ENCODE measurements at places on chromosomes 12 and 14.

GRCh38 chr12:28938056-28938455 is 211.0 kb upstream of the FAR2 start:
- no peak for DNase-seq

DNA sequence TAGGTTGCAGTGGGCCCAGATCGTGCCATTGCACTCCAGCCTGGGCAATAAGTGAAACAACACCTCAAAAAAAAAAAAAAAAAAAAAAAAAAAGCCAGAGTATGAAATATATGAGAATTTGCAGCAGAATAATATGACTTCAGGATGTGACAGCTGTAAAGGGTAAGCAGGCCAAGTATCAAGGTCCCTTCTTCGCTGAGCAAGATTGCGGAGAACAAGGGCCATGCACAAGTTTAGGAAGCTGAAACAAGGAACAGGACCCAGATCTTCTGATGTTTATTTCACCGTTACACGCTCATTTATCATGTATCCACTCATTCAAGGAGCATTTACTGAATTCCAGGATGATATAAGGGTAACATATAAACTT is 659 bp upstream of the FOXJ2 start:
- no peak for DNase-seq

- DNase-seq = no peak
These were observed 84.5 kb downstream of the CHGA start for GRCh38 chr14:93007225-93007997.

DNA sequence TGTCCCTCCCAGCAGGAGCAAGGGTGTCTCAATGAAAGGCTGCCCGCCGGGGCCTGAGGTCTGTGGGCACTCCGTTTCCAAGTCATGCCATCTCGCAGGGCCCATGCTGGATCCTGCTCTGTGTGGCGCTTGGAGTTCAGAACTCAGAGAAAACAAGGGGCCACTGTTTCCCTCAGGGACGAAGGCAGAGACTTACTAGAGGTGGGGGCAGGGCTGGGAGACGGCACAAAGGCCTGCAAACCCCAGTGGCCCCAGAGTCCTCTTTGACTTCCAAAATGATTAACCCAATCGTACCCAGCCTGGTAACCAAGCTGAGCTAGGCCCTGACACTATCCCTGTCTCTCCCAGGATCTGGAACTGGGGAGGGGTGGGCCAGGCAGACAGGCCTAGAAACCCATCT is 95.8 kb downstream of the ITPK1 start:
- DNase-seq = peak; percentile 65

DNA sequence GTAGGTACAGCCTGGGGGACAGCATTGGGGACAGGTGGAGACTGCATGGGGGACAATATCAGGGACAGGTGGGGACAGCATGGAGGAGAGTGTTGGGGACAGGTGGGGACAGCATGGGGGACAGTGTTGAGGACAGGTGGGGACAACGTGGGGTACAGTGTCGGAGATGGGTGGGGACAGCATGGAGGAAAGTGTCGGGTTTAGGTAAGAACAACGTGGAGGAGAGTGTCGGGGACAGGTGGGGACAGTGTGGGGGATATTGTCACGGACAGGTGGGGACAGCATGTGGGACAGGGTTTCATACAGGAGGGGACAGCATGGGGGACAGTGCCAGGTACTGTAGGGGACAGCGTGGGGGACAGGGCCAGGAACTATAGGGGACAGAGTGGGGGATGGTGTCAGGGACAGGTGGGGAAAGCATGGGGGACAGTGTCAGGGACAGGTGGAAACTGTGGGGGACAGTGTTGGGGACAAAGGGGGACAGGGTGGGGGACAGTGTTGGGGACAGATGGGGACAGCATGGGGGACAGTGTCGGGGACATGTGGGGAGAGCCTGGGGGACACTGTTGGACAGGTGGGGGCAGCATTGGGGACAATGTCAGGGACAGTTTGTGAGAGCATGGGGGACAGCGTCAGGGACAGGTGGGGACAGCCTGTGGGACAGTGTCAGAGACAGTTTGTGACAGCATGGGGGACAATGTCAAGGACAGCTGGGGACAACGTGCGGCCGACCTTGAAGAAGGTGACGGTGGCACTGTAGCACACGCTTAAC is 213.1 kb downstream of the TMEM121 start:
- no peak for DNase-seq

DNA sequence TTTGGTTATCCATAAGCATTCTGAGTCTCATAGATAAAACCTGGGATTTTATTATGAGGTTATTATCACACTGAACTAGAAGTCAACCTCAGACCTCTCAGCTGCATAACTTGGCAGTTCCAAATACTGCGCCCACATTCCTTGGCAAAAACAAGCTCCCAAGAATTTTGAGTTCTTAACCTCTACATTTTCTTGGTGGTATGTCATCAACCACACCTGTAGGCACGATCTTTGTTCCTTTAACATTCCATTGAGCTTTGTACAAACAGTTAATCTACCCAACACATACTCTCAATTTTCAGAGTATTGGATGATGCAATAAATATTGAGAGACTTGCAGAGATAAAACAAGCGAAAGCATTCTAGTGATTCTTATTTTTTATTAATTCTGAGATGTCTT is 371.8 kb upstream of the PRICKLE1 start:
- no peak for DNase-seq
